ENCODE measurements at places on chromosomes 12 and 14.

GRCh38 chr12:117792471-117792870 lies 176.3 kb downstream of the KSR2 start:
- peak; percentile 8 for DNase-seq

- no peak for DNase-seq
Measured at GRCh38 chr12:132415327-132416120, 74.4 kb upstream of the FBRSL1 start.

GRCh38 chr12:95146769-95147168 lies 70.5 kb downstream of the FGD6 start:
- DNase-seq = no peak

DNA sequence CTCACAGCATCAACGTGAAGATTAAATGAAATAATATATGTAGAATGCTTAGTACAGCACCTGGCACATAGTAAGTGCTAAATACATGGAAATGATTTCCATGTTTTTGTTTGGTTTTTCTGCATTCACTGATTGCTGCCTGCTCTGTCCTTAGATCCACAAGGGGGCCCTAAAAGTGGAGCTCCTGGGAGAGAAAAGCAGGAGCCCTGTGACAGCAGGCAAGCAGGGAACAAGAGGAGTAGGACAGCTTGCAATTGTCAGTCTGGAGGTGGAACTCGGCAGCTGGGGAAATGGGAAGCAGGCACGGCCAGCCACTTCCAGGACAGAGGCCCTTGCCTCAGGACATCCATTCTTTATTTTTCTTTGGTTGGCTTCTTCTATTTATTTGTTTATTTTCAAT lies 292.9 kb downstream of the BMP4 start:
- peak; percentile 47 for DNase-seq

DNA sequence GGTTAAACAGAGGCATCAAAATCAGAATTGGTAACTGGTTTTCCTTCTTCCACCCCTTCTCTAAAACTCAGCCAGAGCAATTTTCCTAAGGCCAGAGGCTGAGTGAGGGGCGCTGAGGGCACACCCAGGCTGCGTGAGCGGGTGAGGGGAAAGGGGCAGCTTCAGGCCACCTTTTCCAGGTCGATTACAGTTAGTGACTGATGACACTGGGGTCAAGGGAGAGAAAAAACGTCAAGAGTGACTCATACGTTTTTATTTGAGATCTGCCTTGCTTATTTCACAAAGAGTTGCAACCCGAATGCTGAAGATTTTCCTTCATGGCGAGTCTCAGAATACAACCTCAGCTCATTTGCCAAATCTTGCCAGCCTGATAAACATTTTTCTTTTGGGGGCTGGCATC lies 46.7 kb upstream of the EVL start:
- DNase-seq = no peak

- DNase-seq = no peak
Measured at GRCh38 chr14:55133416-55133815, 4.4 kb downstream of the LGALS3 start.

DNA sequence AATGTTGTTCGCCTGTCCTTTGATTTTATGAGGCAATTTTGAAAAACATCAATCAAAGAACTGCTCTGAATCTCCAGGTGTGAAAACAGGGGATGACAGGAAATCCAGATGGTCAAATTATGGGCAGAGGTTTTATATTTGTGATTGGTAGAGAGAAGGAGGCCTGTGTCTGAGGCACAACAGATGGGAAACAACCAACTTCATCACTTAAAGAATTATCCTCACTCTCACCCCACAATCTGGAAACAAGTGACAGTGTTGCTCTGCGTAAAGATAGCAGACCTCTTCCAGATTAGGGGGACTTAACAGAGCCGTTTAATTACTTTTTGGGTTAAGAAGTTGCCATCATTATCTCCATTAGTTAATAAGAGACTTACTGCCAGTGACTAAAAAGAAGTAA lies 64.1 kb upstream of the EGLN3 start:
- peak; percentile 63 for DNase-seq

- no peak for DNase-seq
Measured at GRCh38 chr12:11578461-11578993, 70.9 kb upstream of the ETV6 start.

Measured in SHP77 treated with DMSO at 0.1 percent for 48 hours (cell line).